ENCODE measurements at places on chromosomes 3 and 15.

DNA sequence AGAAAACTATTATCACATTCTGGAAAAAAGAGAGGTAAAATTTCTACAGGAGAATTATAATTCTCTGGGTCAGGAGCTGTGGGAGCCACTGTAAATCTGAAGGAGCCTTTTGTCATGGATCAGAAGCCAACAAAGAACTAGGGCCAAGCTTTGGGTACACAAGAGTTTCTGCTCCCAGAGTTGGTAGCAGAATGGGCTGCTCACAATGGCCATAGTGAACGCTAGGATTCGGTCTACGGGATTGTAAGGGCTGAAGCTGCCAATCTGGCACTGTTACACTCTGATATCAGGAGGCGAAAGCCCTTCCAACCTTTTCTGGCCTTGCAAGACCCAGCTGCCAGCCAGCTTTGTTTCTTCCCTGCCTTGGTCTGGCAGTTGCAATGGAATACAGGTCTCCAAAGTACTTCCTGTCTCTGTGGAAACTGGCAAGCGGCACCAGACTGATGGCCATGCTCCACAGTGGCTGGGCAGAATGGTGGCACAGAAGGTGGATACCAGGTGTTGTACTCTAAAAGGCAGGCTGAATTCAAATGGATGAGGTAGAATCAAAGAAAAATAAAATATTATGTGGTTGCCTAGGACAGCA is 831.7 kb downstream of the CADM2 start:
- no peak for DNase-seq

DNA sequence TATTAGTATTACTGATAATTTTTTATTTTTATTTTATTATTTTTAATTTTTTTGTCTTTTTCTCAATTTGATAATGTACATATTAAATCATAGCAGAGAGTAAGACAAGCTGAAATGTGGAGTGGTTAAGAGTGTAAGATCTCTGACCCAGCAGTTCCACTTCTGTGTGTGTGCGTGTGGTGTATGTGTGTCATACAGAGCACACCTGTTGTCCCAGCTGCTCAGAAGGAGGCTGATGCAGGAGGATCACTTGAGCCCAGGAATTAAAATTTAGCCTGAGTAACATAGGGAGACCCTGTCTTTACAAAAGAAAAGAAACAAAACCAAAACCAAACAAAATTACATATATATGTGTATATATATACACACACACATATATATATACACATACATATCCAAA is 1.4 kb upstream of the CIDEC start:
- DNase-seq = no peak

GRCh38 chr3:15264486-15264885 is 58.4 kb downstream of the CAPN7 start:
- DNase-seq = peak; percentile 18

DNA sequence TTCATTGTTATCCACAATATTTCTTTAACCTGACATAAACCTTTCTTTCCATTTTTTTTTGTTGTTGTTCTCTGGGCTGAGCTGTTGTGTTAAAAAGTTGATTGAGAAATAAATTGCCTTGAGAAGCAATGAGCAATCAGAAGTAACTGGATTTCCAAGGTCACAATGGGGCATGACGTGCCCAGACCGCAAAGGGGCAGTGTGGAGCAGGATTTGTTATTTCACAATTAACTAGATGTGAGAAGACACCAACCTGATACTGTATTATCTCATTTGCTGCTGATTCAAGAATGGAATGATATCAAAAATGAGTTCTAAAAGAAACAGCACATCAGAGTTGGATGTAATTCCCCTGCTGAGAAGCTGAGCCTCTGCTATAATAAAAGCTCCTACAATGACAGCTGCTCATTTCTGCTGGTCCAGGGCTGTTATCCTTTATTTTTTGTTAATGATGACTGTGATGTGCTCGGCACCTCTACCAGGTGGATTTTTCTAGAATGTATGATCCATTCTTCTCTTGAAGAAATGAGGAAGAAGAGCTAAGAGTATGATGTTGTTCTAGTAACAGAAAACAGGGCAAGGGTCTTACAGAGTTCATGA is 28.1 kb downstream of the CPNE4 start:
- DNase-seq = peak; percentile 6

- no peak for DNase-seq
Observed at GRCh38 chr3:72041076-72041475, 256.1 kb upstream of the PROK2 start.

DNA sequence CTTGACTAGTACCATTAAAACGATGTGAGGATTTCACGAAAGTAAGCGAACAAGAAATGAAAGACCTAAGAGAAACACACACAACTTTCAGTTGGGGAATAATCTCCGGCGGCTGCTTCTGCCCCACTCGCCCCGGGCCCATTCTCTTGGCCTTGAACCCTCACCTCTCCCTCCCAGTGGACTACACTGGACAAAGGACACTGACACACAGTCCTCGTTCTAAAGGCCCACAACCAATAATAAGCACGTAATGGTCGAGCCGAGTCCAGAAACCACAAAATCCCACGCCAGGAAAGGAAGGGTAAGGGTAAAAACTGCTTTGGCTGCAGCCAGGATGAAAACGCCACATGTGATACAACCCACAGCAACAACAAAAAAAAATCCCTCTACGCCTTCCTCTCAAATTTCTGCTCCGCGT is 469 bp downstream of the ZNF770 start:
- no peak for DNase-seq

GRCh38 chr15:51917493-51917892 is 54.1 kb downstream of the LEO1 start:
- no peak for DNase-seq

DNA sequence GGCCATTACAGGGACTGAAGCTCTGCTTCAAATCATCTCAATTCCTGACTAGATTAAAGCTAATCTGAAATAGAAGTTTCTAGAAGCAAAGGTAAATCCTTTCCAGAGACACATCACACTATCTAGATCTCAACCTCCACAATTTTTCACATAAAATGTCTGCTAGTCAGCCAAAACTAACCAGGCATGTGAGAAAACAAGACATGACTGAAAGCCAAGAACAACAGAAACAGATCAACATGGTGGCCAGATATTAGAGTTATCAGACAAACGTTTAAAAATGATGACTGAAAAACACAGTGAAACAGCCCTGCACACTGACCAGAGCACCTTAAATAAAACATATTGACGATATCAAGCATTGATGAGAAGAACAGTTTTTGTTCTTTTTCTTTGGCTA is 59.1 kb downstream of the SUMF1 start:
- DNase-seq = no peak

DNA sequence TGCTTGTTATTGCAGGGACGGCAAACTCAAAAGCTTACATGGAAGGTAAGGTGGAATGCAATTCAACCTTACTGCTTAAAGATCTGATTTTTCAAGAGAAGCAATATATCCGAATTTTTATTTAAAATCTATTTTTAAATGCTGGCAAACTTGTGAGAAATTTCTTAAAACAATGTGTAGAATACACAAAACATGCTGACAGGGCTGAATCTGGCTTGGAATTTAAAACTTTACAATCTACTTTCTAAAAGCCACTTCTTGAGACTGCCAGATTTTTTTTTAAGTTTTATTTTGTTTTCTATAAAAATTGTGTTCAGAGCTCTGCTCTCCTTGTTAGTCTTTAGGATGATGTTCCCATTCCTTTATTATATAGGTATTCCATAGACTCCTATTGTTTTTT is 146.7 kb downstream of the ADAM10 start:
- DNase-seq = no peak

- DNase-seq = no peak
Observed at GRCh38 chr15:45867281-45867680, 232.5 kb downstream of the SQOR start.

Data from stromal cell of bone marrow (primary cell).